Amniotic stem cell (primary cell): ENCODE measurements at places on chromosomes 7 and 10.
A peak's percentile ranks its signal among the peaks of the same experiment; 100 is the strongest.

DNA sequence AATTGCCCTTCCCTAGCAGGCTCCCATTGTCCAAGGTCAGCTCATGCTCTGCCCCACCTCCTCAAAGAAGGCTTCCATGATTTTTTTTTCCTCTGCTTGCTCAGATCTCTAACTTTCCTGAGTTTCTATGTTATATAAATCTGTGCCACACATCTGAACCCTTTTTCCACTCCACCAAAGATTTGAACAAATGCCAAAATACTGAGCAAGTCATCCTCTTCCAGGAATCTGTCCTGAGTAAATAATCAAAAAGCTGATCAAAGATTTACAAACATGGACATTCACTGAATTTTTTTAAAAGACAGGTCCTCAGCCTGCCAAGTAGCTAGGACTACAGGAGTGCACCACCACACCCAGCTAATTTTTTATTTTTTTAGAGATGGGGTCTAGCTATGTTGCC is 102.8 kb upstream of the ARID5B start:
- no peak for DNase-seq

- no peak for DNase-seq
Observed at GRCh38 chr7:118312966-118313365, 88.5 kb downstream of the ANKRD7 start.

- peak; percentile 23 for DNase-seq
Observed at GRCh38 chr7:96004578-96004977, 232.2 kb downstream of the DYNC1I1 start.

GRCh38 chr7:27124096-27124901 is 6.3 kb downstream of the HOXA4 start:
- DNase-seq: no peak

- no peak for DNase-seq
Observed at GRCh38 chr7:157268540-157268939, 68.3 kb upstream of the DNAJB6 start.

DNA sequence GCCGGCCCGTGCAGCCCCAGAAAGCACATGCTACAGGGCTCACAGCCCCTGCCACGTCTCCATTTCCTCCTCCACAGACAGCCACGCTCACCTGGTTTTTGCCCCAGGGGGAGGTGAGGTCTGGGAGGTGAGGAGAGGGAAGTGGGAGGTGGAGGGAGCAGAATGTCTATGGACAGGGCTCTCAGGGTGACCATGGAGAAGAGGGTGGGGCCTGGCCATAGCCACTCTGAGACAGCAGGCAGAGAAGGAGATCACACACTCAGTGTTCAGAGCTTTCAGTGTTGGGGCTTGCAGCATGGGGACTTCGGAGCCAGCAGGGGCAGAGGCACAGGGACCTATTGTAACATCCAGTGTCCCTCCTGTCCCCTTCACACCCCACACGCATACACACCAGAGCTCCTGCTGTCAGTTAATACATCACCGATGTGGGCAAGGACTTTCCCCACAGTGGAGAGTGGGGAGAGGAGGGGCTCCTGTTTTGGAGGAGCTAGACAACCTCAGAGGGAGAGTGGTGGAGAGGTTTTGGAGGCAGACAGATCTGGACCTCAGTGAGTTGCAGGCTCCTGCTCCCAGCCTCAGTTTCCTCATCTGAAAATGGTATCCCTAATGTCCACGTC is 14.4 kb downstream of the WDFY4 start:
- no peak for DNase-seq

DNA sequence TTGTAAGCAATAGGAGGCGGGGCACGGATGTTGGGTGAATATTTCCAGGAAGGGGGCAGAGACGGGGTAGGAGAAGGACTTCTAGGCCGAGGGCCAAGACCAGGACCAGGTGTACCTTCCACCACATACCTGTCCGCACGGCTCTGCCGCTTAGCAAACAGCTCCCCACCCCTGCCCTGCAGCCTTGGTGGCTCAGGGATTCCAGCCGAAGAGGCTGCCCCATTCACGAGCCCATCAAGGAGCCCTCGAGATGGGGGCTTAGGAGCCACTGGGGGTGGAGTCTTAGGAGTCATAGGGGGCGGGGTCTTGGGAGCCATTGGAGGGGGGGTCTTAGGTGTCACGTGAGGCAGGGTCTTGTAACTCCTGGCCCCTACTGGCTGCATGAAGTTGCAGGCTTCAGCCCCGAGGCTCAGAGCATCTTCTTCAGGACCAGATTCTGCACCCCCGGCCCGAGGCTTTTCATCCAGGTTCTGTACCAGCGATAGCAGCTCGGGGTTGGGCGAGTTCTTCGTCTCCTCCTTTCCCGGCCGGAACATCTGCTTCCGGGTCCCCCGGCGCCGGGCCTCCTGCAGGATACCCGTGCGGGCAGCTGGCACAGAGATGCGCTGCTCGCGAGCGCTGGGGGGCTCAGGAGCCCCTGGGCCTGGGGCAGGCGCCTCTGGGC is 6.1 kb upstream of the MYOZ1 start:
- no peak for DNase-seq

GRCh38 chr7:132418840-132419239 is 157.4 kb downstream of the PLXNA4 start:
- DNase-seq: no peak

DNA sequence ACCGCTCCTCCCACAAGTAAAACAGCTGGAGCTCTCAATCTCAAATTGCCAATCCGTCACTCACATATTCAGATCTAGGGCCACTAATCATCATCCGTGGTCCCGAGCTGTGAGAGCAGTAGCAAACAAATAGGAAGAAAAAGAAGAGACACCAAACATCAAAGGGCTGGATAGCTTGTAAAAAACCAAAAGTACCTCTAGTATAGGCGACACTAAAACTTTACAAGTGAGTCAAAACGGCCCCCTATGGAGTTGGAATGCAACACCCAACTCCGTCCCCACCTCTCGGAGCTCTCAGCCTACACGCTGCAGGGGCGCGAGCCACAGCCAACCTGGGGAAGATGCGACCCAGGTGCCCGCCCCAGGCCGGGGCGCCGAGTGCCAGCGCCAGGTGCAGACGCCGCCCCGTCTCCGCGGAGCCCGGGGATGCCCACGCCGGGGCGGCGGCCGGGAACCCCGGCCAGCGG is 581 bp downstream of the FAM3C start:
- no peak for DNase-seq
